ENCODE measurements at places on chromosomes 7 and 10.

DNA sequence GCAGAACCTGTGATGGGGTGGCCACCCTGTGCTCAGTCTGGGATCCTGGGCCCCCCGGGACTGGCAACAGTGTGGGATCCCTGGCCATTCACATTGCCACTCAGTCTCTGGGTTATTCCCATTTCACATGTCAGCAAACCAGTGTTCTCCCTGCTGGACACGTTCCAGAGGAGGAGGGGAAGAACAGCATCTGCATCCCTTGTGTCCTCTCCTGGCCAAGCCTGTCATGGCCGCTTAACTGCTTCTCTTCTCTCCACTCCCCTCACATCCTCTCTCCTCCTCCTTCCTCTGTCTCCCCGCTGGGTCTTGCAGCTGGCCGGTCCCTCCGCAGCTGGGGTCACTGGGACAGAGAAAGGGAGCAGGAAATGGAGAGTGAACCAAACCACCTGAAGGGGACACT is 74.4 kb downstream of the C10orf105 start:
- DNase-seq: no peak

GRCh38 chr7:68700414-68700813 is 897.9 kb upstream of the AUTS2 start:
- DNase-seq: no peak

- DNase-seq: no peak
Measured at GRCh38 chr7:155495440-155496248, 37.7 kb downstream of the EN2 start.

GRCh38 chr7:43083106-43083505 is 29.3 kb upstream of the HECW1 start:
- no peak for DNase-seq

DNA sequence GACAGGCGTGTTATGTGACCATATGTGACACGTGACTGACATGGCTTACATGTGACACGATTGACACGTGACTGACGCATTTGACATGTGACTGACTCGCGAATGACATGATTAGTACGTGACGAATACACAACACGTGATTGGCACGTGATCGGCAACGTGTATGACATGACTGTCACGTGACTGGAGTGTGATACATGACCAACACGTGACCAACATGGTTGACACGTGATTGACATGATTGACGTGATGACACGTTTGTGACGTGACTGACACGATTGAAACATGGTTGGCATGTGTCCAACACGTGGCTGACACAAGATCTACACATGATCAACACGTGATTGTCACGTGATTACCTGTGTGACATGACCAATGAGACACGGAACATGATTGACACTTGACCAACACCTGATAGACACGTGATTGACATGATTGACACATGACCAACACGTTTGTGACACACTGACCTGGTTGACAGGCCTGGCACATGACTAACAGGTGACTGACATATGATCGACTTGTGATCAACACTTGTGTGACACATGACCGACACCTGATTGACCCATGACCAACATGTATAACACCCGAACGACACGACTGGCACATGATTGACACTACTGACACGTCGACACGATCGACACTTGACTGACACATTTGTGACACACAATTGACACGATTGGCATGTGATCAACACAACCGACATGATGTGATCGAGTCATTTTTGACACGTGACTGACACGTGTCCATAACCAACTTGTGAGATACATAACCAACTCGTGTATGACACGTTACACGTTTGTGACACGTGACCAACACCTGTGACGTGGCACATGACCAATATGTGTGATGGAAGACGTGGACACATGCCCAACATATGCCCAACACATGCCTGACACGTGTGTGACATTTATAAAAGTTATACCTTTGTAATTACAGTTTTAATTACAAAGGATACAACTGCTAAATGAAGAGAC is 21.1 kb downstream of the CRPPA start:
- no peak for DNase-seq

DNA sequence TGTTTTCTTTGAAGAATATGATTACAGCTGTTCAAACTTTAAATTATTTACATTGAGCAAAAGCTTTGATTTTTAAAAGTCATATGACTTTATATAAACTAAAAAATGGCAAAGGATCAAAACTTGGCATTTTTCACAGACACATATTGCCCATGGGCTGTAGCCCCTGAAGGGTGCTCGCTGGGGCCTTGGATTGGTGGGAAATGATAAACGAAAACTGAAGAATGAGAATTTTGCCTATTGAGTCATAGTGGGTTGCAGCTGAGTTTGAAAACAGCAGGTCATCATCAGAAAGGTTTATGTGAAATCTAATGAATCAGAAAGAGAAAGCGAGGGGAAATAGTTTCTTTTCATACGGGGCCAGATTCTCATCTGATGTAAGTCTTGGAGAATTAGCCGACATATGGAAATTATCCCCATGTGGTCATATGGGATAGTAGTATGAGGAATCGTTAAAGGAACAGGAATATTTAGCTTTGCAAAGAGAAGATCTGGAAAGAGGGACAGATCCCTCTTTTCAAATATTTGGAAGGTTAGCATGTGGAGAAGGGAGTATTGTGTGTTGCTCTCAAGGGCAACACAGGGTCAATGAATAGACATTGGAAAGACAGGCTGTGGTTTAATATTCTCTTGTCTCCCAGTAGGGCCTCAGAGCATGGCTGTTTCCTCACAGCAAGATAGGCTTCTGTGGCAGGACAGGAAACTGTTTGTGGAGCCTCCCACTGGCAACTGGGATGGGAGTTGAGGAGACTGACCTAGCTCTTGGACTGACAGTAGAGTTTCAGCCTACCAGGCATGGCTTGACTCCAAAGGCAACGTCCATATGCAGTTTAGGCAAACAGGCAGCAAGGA is 119.0 kb downstream of the FZD1 start:
- no peak for DNase-seq

DNA sequence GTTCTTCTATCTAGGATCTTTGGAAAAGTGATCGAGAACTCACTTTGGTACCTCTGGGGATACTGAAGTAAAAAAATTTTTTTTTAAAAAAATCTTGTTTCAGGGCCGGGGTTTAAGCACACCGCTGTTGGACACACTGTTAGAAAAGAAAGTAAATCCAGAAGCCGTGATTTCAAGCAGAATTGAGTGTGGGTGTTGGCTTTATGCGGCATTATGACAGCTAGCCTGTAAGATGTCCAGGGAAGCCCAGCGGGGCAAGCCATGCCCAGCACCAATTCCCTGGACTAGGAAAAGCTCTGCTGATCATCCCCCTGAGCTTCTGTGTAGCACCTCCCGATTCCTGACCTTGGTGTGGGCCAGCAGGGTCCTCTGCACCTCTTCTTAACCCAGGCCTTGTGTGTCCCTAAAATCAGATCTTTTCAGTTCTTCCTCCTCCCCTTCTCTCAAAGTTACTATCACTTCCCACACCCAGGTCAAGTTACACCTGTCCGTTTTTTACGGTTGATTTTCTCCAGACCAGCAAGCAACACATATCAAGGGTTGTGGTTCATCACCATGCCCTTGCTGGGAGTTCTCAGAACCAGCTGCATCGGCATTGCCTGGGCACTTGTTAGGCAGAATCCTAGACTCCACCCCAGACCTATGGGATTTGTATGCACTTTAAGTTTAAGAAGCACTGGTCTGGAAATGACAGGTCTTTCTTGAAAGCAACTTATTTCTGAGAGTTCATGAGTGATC is 205.3 kb downstream of the TAX1BP1 start:
- no peak for DNase-seq

GRCh38 chr10:88226071-88226659 is 357.0 kb downstream of the RNLS start:
- DNase-seq: no peak

- DNase-seq: no peak
Measured at GRCh38 chr7:47715631-47716068, 133.7 kb upstream of the TNS3 start.

- DNase-seq: no peak
Measured at GRCh38 chr10:76632767-76633051, 1004.9 kb downstream of the KCNMA1 start.

- no peak for DNase-seq
Measured at GRCh38 chr10:29512425-29512974, 122.3 kb downstream of the SVIL start.

DNA sequence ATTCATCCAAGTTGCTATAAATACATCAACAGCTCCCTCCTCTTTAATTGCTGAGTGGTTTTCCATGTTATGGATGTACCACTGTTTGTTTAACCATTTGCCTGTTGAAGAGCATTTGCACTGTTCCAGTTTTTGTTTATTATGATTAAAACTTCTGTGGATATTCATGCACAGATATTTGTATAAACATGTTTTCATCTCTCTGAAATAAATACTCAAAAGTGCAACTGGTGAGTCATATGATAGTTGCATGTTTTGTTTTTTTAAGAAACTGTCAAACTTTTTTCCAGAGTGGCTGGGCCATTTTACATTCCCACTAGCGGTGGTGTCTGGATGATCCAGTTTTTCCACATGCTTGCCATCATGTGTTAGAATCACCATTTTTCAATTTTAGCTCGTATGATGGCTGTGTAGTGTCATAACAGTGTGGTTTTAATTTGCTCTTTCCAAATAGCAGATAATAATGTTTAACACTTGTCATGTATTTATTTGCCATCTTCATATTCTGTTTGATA is 33.6 kb downstream of the MEOX2 start:
- no peak for DNase-seq

- no peak for DNase-seq
Measured at GRCh38 chr7:116331020-116331419, 120.7 kb downstream of the TES start.

- no peak for DNase-seq
Measured at GRCh38 chr10:42488416-42488815, 150.0 kb downstream of the ZNF33B start.

Data from stimulated activated CD8-positive, alpha-beta memory T cell treated with anti-CD3 and anti-CD28 coated beads, Interleukin-7, amount 100 ng/mL, for 1 hour (primary cell).